Stimulated activated naive CD4-positive, alpha-beta T cell treated with Interleukin-2 at 50 U/mL for 16 hours (primary cell): ENCODE measurements at places on chromosomes 1 and 21.

GRCh38 chr1:28269529-28269928 lies 10.2 kb downstream of the SESN2 start:
- no peak for DNase-seq

GRCh38 chr1:240441669-240442068 lies 170.3 kb downstream of the GREM2 start:
- no peak for DNase-seq

DNA sequence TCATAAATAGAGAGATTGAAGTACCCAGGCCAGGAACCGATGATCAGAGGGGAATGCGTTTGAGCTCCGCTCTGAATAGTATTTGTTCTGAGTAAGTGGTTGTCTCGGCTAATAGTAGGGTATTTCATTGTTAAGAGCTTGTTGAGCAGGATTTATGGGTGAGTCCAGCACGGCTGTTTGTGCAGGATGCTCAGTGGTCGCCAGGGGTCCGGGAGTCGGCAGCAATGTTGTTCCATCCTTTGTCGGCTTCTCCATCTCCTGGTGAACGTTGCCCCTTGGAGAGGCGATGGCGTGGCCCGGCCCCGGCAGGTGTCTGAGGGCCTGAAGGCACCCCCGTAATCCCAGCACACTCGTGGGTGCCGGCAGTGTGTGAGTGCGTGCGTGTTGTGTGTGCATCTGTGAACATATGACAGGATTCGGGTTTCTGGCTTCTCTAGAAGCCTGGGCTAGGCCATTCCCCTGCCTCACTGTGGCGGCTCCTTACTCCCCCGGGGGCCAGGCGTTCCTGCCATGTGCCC lies 160.8 kb upstream of the ARHGEF16 start:
- no peak for DNase-seq

- DNase-seq = no peak
Observed at GRCh38 chr1:200351826-200352549, 57.8 kb downstream of the ZNF281 start.

DNA sequence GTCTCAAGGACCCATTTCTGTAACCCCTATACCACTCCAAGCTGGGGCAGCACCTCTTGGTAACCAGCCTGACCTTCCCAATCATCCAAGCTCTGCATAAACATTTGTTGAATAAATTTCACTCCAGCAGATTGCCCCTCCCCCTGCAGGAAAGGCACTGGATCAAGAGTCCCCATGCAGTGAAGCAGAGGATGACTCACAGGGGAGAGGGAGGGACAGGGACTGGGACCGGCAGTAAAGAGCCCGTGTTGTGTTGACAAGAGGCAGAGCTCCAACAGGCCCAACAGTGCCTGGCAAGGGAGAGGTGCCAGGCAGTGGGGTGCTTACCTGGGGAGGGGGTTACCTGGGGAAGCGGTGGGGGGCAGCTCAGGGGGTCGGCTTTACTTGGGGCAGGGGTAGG lies 32.3 kb downstream of the SLC9A1 start:
- DNase-seq = no peak

- DNase-seq = no peak
Observed at GRCh38 chr1:208270651-208271141, 26.5 kb upstream of the PLXNA2 start.

DNA sequence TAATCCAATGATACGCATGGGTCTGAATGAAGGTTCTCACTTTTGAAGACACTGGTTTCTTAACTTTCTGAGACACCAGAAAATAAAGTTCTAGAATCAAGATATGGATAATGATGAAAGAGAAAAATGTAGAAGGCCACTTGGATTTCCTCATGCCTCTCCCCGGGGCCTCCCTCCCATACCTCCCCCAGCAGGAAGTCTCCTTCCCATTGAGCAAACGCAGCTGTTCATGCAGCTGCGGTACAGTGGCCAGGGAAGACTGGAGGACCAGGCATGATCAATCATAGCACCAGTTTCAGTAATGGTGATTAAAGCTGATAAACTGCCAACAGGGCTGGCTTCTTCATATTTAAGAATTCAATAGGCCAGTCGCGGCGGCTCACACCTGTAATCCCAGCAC lies 10.9 kb upstream of the UBR4 start:
- no peak for DNase-seq

GRCh38 chr1:219797009-219797408 lies 131.3 kb downstream of the SLC30A10 start:
- no peak for DNase-seq

GRCh38 chr1:221303623-221304022 lies 424.4 kb downstream of the HLX start:
- no peak for DNase-seq

DNA sequence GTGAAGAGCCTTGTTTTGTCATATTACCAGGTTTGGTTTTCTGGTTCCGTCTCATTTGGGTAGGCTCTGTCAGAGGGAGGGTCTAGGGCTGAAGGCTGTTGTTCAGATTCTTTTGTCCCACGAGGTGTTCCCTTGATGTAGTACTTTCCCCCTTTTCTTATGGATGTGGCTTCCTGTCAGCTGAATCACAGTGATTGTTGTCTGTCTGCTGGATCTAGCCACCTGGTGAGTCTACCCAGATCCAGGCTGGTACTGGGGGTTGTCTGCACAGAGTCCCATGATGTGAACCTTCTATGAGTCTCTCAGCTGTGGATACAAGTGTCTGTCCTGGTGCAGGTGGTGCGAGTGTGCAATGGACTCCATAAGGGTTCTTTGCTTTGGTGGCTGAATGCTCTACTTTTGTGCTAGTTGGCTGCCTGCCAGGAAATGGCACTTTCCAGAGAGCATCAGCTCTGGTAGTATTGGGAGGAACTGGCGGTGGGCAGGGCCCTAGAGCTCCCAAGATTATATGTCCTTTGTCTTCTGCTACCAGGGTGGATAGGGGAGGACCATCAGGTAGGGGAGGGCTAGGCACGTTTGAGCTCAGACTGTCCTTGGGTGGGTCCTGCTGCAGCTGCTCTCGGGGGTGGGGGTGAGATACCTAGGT lies 246.0 kb downstream of the RYR2 start:
- DNase-seq = no peak

DNA sequence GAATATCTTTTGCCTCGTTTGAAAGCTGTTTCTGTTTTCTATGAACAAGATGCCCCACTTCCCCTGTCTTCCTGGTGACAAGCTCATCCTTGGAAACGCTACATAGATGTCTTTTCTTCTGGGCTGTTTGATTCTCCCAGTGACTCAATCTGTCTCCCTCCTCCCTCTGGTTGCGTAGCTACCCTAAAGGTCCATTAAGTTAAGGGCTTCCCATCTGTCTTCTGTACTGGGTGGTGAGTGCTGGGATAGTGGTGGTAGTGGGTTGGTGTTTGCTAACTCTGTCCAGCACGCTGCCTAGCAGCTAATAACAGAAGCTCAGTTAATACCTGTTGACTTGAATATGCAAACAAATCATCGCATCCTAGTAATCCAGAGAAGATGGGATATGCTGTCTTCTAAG lies 50.2 kb upstream of the GCLM start:
- no peak for DNase-seq
